ENCODE measurements at places on chromosomes 7 and 10. TPM values are rescaled to one million over a fixed set of nuclear protein-coding genes. Genes with fewer than 3 reads are reported as not detected.

Gene ZWINT
- 79.2 TPM for polyA plus RNA-seq

Gene ABCC2
- 0.45 TPM for polyA plus RNA-seq

Gene STK31
- polyA plus RNA-seq: not detected

Gene BHLHA15
- polyA plus RNA-seq: 0.15 TPM

Gene CCDC7
- 0.38 TPM for polyA plus RNA-seq

Gene CTAGE8
- 2.1 TPM for polyA plus RNA-seq

Gene AIFM2
- polyA plus RNA-seq: 3.9 TPM

Gene C7orf25
- polyA plus RNA-seq: 1.1 TPM

Gene WEE2
- polyA plus RNA-seq: not detected

Gene LIPM
- polyA plus RNA-seq: 0.07 TPM

Gene SLC35G1
- polyA plus RNA-seq: 2.8 TPM

Gene CAV1
- polyA plus RNA-seq: 706 TPM

Gene CYP26C1
- polyA plus RNA-seq: not detected

Gene EPHB6
- 1.5 TPM for polyA plus RNA-seq

Gene INSYN2A
- not detected for polyA plus RNA-seq

Gene FZD8
- polyA plus RNA-seq: 4.8 TPM

Gene LRRN3
- polyA plus RNA-seq: not detected

Gene UCN3
- polyA plus RNA-seq: not detected

Gene CASTOR2
- 0.46 TPM for polyA plus RNA-seq

Gene ANKRD7
- 0.86 TPM for polyA plus RNA-seq

Gene PCLO
- polyA plus RNA-seq: 0.78 TPM

Gene ZNF248
- 1.3 TPM for polyA plus RNA-seq

Gene EBF3
- polyA plus RNA-seq: 0.02 TPM

Gene HMX3
- polyA plus RNA-seq: not detected

Gene TCAF2
- polyA plus RNA-seq: 0.07 TPM

Gene SKIDA1
- polyA plus RNA-seq: 0.04 TPM

Gene LRIT1
- not detected for polyA plus RNA-seq

Gene LLCFC1
- polyA plus RNA-seq: not detected

Gene C10orf95
- 0.67 TPM for polyA plus RNA-seq

Gene CCL24
- not detected for polyA plus RNA-seq

Gene DPP6
- not detected for polyA plus RNA-seq

Gene UBE2D4
- 9.9 TPM for polyA plus RNA-seq

Gene CALML5
- 2.1 TPM for polyA plus RNA-seq

Gene FXYD4
- polyA plus RNA-seq: not detected

Gene PLXDC2
- polyA plus RNA-seq: 1.9 TPM

Gene DKK1
- polyA plus RNA-seq: 421 TPM

Gene TEX47
- not detected for polyA plus RNA-seq

Gene ZNF25
- 1.1 TPM for polyA plus RNA-seq

Gene STEAP1
- 21.2 TPM for polyA plus RNA-seq

Gene GSTO2
- polyA plus RNA-seq: 55.4 TPM

Gene LIPK
- not detected for polyA plus RNA-seq

Gene HOXA2
- 0.27 TPM for polyA plus RNA-seq

Gene UPK3B
- 4.2 TPM for polyA plus RNA-seq

Gene OR2A12
- polyA plus RNA-seq: not detected

Gene ITIH5
- polyA plus RNA-seq: not detected

Gene DGKB
- not detected for polyA plus RNA-seq

Gene NKX1-2
- 3.0 TPM for polyA plus RNA-seq

Gene GIMAP8
- polyA plus RNA-seq: 0.02 TPM

Gene CHAT
- not detected for polyA plus RNA-seq

Gene ASIC3
- 0.51 TPM for polyA plus RNA-seq

All from foreskin keratinocyte (primary cell).